ENCODE measurements at places on chromosomes 12 and 14.

GRCh38 chr12:12689647-12690300 is 6.2 kb downstream of the GPR19 start:
- no peak for DNase-seq

DNA sequence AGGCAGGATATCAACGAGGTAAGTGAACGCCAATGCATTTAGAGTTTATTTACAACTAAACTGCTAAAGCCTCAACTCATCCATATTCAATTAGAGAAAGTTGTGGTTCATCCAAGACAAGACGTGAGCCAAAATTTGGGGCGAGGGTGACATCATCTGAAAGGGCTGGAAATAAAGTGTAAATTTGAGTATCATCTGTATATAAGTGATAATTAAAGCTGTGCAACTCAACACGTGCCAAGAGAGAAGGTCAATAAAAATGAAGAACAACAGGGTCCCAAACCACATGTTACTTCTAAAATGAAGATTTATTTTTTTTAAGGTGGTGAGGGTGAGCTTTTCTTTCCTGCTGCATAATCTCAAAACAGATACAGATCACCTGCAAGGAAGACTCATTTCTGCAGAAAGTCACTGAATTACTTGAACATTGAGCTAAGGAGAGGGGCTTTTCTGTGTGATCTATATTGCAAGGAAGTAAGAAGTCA is 203.6 kb downstream of the EFCAB11 start:
- no peak for DNase-seq

DNA sequence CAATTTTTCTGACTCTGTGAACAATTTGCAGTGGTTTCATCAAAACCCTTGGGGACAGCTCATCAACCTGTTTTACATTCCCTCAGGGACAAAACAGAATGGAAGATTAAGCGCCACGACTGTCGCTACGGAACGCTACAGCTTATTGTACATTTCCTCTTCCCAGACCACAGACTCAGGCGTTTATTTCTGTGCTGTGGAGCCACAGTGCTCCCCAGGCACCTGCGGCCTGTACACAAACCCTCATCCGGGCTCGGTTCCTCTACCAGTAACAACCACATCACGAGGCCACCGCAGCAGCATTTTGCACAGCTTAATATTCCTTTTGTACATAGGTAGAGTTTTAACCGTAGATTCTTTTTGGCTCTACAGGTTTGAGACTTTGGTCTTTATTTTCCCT is 397.4 kb upstream of the OR4E1 start:
- no peak for DNase-seq

DNA sequence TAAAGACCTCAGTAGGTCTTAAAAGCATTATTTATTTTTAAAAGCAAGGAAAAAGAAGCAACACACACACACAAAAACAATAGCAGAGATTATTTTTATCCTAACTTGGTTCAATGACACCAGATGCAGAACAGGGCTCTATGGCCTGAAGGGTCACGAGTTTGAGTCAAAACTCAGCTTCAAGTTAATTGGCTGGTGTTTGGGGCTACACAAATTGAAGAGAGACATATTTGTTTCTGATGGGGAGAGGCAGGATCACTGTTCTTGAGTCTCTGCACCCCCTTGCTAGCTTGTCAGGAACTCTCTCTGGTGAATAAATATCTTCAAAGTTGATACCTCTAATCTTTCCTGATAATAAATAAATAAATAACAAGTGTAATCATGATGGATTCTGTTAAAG is 466.1 kb downstream of the PRKD1 start:
- DNase-seq, result no peak

DNA sequence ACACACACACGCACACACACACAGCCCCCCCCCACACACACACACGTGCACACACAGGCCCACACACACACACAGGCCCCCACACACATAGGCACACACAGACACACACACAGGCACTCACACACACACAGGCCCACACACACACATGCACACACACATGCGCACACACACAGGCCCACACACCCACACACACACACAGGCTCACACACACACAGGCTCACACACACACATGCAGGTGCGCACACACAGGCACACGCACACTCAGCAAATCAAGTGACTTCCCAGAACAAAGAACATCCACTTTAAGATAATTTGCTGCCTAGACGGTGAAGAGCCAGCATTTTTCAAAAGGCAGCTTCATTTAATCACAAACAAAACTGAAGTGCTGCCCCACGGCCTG is 78.5 kb upstream of the FBRSL1 start:
- DNase-seq, result no peak

DNA sequence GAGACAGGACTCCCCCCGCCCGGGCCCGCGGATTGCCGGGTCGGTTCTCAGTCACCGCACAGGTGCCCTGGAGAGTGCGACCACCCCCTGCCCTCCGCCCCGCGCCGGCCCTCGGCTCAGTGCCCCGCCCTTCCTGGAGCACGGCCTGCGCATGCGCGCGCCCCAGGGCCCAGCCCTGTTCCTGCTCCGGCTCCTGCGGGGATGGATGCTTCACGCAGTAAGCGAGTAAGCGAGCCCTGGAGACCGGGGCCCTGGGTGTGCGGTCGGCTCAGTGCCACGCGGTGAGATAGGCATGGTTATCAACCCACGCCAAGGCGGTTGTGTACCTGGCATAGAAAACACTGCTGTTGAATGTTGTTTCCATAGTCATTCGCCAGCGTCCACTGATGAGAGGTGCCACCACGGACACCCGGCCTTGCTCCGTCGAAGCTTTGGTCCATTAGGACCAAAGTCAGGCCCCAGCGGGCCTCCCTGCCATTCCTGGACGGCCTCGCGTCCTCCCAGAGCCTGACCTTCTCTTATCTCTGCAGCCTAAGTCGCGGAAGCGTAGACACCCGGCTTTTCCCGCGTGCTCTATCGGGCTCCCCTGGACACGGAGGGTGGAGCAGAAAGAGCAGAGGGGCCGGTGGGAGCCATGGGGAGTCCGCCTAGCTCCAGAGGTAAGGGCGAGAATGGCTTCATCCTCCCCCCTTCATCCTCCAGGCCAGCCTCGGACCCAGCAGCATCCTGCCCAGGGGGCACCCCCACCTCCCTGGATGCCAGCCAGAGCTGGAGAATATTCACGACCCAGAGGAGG is 90.6 kb downstream of the PAPOLA start:
- DNase-seq, result no peak

DNA sequence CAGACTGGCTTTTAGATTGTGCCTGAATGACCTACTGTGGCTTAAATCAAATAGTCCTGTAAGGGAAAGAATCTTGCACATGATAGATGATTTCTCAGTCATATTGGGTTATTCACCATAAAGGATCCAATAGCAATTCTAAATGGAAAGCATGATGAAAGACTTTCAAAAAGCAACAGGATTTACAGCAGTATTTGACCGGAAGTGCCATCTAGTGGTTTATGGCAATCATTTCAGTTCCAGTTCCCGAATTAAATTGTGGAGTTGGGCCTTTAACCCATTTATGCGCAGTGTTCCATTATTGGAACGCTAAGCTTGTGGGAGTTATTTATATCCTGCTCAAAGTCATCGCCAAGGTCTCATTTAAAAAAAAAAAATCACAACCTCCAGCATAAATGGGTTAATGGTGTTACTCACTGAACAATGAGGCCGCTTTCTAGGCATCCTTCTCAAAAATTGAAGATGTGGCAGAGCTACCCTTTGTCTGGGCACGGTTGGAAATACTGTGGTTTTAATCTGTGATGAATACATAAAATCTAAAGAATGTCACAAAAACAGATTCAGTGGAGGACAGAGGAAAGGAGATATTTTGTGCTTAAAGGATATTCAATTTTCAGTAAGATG is 60.8 kb upstream of the REP15 start:
- DNase-seq, result no peak

DNA sequence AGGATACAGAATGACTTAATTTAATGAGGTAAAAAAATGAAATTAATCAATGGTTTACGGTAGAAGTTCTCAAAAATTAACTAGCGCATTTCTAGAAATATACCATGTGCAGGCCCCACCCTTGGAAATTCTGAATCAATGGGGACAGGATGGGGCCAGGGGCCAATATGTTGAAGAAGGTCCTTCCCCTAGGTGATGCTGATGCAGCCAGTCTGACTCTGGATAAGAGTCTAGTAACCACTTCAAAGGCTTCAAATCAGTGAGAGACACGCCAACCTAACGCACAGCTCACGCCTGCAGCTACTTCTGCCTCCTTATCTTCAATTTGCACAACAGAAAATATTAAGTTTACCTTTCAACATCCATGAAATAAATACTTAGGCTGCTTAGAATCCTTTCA is 14.9 kb downstream of the GIT2 start:
- DNase-seq, result no peak

DNA sequence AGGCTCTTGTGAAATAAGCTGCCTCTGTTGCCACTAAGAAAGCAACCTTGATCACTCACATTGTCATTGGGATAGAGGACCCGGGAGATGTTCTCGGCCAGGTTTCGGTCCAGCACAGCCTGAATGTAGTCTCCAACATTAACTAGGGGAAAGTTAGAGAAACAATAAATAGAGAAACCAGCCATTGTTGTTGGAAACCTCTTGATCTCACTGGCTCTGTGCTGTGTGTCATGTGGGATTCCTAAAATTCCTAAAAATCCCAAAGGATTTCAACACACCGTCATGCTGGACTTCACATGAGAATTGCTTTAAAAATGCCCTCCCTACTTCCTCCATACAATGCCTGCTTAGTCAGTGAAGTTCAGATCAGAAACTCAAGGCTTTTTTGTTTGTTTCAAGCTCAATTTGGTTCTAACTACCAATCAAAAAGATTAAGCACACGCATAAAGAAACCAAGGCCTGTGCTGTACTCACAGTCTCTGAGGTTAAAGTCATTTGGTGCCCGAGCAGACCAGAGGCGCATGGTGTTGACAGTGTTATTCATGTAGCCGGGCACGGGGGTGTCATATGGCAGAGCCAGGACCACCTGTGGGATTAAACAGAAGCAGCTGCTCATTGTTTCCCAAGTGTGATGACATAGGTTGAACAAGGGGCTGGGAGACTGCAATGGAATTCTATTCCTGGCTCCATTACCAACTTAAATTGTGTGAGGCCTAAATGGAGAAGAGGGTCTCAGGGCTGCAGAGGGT is 23.6 kb downstream of the PYGL start:
- DNase-seq, result no peak

DNA sequence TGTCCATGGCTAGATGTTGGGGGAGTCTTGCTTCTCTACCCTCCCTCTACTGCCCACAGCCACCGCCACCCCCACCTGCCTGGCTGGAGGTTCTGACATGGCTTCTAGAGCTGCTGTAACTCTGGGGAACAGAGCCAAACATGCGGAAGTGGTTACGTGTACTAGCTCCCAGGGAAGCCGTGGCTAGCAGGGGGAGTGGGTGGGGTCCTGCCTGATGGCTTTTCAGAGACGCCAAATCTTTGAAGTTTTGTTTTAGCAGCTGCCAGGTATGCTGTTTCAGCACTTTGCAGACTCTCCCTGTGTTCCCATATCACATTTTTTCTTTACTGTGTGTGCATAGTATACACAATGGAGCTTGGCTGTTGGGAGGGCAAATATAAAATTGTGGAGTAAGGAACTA is 150.3 kb downstream of the TGFB3 start:
- no peak for DNase-seq

DNA sequence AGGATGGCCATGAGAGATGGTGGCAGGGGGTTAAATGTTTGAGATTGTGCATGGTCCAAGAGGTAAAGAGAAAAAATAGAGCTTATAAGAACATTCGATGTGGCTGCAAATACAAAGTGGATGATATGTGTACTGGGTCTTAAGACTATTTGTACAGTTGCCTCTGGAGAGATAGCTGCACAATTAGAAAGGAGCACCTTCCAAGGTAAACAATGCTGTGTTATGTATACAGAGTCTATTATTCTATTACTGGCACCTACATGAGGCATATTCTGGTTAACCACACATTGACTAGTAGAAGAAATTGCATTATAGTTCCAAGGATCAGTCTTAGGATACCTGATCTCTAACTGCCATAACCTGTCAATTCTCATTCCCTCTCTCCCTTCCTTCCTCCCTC is 238.0 kb upstream of the FOXN3 start:
- no peak for DNase-seq

DNA sequence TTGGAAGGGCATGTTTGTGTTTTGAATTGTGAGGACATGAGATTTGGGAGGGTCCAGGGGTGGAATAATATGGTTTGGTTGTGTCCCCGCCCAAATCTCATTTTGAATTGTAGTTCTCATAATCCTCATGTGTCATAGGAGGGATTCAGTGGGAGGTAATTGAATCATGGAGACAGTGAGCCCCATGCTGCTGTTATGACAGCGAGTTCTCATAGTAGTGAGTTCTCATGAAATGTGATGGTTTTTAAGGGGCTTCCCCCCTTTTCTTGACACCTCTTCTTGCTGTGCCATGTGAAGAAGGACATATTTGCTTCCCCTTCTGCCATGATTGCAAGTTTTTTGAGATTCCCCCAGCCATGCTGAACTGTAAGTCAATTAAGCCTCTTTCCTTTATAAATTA is 260.0 kb downstream of the DUSP6 start:
- no peak for DNase-seq

DNA sequence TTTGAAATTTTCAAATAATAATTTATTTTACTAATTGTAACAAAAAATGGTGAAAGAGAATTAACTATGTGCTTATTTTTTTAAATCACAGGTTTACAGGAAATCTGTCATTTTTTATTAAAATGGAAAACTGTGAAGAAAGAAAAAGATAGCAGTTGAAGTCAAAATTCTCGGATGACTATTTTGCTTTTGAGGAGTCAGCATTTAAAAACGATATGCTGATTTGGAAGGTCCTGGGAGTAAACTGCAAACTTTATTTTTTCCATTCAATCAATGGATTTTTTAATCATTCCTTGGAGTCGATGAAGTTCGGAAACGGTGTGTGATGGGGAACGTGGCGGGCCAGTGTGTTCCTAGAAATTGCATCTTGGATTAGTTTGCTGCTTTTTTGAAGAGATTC is 258.9 kb upstream of the NAV3 start:
- DNase-seq, result no peak

GRCh38 chr14:22428700-22429291 is 160.2 kb downstream of the DAD1 start:
- no peak for DNase-seq

DNA sequence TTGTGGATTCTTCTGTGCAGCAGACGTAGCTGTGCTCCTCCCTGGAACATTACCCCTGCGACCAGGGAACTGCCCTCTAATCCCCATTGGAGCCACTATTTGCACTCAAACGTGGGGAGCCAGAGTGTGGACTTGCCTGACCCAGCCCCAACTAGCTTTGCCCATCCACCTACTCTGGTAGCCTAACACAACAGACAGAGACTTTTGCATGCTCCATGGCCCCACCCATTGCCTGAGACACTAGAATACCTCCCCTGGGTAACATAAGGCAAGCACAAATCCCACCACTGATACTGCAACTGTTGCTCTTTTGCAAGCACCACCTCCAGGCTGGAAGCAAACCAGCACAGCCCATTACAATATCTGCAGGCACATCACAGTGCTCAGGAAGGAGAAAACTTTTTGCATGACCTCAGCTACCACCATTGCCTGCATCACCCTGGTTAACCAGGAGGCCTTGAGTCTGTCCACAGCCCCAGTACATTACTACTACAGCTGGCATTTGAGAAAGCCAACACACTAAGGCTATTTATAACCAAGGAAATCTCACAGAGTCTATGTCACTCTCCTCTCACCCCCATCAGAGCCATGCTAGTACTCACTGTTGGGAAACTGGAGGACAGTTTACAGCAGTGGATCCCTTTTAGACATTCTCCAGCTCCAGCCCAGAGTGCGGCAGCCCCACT is 15.0 kb downstream of the CEP128 start:
- no peak for DNase-seq

All from right lobe of liver (tissue), 6 donors.